Neural crest cell (in vitro differentiated cells): ENCODE measurements at places on chromosomes 1 and 21.

DNA sequence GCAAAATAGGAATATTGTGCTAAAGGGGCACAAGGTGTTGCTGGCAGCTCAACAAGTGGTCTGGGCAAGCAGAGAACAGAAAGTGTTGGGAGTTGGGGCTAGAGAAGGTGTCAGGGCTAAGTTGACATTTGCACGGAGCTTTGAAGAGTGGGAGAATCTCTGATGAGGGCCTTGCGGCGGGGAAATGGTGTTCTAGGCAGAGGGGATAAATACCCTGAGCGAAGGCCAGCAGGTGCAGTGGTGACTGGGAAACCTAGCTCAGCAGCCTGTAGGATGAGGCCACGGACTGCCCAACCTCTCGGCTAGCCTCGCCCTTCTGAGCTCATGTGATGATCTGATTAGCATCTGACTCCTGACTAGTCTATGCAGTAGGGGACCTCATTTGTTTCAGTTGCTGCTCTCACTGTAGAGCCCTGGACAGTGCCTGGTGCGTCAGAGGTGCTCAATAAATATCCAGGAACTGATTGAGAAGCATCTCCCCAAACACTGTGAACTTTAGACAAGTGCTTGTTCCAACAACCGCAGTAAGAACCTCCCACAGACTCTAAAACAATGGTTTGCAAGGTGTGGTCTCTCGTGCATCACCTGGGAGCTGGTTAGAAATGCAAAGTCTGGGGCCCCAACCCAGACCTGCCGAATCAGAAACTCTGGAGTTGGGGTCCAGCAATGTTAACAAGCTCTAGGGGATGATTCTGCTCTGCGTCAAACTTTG is 1.0 kb upstream of the FOXO6 start:
- DNase-seq = no peak

GRCh38 chr21:42317826-42318746 is 2.9 kb upstream of the TFF3 start:
- DNase-seq = no peak

DNA sequence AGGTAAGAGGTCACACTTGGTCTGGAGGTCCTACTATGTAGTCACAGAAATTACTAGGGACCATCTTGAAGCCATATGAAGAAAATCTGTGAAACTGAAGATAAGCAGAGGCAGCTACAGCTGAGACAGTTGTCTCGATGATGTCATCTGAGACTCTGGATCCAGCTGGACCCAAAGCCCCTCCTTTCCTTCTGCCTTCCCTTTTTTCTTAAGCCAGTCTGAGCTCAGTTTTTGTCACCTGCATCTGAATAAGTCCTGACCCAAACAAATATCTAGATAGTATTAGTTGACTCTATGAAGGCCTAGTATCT is 143.3 kb downstream of the ETS2 start:
- no peak for DNase-seq

DNA sequence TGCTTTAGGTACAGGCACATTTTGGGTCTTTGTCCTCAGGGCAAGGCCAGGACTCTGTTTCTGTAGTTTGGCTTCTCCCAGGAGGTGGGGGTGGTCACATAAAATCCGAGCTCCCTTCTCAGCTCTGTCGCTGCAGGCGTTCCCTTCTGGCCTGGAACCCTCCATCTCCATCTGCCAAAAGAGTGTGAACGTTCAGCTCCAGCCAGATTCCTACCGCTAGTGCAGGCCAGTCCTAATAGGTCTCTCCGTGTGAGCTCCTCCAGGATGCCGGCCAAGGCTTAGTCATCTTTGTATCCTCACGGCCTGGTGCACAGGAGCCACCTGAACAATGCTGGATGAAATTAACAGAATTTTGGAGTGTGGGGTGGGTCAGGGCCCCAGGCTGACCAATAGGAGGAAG is 19.9 kb upstream of the KCNA10 start:
- no peak for DNase-seq

- no peak for DNase-seq
These were observed 5.1 kb upstream of the ENAH start for GRCh38 chr1:225658041-225658440.

DNA sequence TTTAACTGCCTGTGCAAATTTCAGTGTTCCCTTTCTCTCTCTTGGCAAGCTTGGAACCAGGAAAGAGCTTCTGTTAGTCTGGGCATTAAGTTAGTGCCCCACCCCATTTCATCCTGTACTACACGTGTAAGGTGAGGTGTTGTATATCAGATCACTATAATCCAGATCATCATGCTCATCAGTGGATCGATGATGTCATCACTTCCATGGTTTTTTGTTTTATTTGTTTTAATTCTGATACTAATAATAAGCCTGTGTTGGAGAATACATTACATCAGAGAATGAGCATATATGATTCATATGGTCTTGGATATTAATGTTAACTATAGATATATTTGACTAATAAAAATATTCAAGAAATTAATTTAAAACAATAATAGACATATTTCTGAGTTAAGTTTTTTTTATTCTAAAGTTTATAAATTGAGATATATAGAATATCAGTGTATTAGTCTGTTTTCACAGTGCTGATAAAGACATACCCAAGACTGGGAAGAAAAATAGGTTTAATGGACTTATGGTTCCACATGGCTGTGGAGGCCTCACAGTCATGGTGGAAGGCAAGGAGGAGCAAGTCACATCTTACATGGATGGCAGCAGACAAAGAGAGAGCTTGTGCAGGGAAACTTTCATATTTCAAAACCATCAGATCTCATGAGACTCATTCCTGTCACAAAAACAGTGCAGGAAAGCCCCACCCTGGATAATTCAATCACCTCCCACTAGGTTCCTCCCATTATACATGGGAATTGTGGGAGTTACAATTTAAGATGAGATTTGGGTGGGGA is 588.3 kb upstream of the B3GALT2 start:
- no peak for DNase-seq

GRCh38 chr1:33903210-33903589 is 39.3 kb downstream of the HMGB4 start:
- no peak for DNase-seq

DNA sequence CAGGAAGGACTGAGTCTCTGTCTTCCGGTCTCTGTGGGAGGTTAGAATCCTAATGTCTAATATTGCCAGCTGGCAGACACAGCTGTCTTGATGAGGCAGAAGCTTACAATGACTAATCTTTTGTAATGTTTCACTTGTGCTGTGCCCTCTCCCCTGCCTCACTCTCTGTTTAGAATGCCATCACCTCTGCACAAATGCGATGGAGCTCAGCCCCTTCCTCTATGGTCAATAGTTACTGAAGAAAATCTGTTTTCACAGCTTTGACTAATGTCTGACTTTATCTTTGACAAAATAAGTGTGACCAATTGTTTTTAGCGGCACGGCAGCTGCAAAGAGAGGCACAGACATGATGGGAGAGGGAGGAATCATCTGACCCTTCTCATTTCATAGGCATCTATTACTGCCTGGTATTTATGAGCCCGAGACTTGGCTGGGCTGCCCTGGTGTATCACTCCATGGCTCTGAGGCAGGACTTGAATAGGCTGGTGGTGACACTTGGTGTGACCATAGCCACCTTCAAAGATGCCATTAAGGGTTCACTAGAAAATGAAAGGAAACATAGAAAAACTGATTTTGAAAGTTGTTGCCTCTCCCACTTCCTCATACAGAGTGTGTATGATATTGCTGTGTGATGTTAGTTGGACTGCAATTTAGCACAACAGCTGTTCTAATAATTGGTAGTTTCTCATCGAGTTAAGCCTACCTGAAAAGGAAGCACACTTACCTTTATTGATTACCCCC is 163.2 kb upstream of the NBPF11 start:
- no peak for DNase-seq

DNA sequence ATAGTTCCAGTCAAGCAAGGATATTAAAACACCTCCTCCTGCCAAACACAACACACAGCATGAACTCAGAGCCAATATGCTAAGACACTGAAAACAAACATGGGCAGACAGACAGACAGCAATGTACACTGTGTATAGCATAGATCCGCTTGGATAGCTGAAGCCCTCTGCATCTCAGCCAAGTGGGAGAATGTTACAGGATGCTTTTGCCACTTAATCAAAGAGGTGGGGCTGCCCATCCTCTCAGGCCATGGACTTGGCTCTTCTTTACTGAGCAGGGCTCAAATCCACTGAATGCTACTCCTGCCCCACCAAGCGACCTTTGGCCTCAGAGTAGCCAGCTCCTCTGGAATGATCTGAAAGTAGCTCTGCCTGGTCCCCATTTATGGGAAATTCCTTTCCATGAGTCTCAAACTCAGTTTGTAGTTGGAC is 64.7 kb upstream of the NGF start:
- no peak for DNase-seq

DNA sequence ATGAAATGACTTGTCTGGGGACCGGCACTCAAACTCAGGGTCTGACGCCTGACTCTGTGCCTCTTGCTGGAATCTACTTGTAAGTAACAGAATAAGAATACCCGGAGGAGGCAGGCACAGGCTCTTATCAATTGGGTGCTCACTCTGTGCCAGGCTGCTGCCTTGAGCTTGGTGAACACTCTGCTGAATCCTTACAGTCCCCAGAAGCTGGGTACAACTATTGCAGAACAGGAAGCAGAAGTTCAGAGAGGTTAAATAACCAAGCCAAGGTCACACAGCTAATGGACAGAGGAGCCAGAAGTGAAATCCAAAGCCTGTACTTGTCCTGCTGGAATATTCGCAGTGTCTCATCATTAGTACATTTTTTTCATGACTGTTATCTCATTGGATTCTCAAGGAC is 86.0 kb downstream of the EPHB2 start:
- DNase-seq = no peak

- DNase-seq = no peak
These were observed 60.8 kb downstream of the BEND5 start for GRCh38 chr1:48715921-48716320.

GRCh38 chr1:82266351-82266750 is 465.6 kb downstream of the ADGRL2 start:
- no peak for DNase-seq

DNA sequence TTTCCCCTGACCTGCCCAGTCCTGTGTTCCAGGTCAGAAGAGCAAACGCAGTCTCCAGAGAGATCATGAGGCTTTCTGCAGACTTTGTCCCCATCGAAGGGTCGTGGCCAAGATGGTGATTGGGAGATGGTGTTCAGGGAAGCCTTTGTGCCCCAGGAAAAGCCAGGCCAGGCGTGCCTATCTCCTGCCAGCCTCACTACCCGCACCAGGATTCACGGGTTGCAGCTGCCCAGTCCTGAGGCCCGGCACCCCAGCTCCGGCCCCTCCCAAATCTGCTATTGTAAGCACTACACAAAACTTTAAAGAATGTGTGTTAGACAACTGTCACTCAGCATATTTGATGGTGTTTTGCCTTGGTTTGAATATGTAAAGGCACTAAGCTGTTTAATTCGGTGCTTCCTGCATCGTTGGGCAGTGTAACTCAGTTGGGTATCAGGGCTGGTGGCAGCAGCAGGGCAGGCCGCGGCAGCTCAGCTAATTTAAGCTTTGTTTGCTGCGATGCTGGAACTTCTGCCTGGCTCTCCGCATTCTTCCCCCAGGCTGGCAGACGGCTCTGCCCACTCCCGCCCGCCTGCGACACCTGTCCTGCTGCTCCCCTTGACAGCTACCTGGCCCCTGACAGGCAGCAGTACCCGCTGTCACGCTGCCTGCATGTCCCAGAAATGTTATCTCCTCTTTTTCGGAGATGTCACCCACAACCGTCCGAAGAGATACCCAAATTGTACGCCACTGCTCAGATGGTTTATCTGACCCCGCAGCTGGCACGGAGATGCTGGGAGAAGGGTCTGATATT is 209.0 kb upstream of the VAMP3 start:
- DNase-seq = no peak

GRCh38 chr1:221548942-221549341 is 192.9 kb downstream of the DUSP10 start:
- no peak for DNase-seq

GRCh38 chr1:21318714-21319159 is 28.5 kb upstream of the ECE1 start:
- no peak for DNase-seq

DNA sequence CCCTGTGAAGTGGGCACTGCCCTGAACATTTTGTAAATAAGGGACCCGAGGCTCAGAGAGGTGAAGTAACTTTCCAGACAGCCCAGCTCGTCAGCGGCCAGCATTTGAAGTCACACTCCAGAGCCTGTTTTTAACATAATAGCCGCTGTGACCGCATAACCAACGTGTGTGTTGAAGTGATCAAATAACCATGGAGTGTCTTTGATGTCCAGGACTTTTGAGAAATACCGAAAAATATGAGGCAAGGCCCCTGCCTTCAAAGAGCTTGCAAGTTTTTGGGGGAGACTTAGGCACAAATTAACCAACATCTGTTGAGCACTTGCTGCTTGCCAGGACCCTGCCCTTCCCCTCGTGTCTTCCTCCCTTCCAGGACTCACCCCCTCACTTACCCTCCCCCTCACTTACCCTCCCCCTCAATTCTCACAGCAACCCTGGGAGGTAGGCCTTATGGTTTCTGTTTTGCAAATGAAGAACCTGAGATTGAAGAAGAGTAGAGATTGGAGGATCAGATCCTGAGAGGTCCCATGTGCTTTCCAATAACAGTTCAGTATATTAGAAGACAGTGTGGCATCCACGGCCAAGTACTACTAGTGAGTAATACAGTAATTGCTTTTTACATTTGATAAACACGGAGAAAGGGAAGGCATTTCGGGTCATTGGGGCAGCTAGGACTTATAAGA is 1.3 kb upstream of the SLC16A1 start:
- peak; percentile 7 for DNase-seq

- no peak for DNase-seq
These were observed 3.8 kb downstream of the CDK18 start for GRCh38 chr1:205508227-205508714.

DNA sequence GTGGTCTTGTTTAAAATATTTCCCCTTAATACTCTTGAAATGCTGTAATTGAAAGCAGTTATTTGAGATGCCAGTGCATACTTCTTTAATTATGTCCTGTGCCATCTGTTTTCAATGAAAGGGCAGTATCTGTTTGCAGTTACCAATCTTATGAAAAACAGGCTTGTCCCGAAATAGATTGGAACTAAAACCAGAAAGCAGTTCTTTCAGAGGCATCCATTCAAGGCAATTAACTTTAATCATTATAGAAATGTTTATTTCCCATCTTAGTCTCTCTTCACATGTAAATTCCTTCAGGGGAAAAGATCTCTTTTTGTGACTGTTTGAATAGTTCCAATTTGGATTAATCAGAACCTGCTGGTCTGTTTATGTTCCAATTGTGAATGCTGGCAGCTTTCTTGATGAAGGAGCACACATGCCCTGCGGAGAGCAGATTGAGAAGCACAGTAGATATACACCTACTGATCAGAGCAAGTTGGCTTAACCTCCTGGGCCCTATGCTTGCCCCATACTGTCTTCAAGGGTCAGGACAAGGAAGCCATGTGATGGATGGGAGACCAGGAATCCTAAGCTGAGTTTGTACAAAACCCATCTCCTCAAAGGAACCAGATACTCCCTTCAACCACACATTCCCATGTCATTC is 41.6 kb upstream of the MROH9 start:
- no peak for DNase-seq

DNA sequence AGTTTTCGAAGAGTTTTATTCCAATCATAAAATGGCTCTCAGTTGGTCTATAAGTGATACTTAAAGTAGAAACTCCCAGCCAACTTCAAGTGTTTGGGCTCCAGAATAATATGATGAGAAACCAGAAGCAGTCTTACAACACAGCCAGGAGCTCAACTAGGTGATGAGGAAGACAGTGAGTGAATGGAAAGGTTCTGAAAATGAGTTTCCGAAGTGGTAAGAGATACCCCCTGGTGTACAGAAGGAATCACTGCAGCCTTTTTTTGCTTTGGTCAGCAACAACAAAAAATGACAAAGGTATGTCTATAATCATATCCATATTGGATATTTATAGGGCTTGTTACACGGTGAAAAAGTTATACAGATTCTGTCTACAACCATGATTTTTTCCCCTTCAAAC is 16.5 kb downstream of the KRTAP19-1 start:
- DNase-seq = no peak
